Right lobe of liver (tissue), 6 donors: ENCODE measurements at places on chromosomes 6 and 20.
A peak's percentile ranks its signal among the peaks of the same experiment; 100 is the strongest.

GRCh38 chr20:46774943-46775560 is 65.6 kb downstream of the SLC2A10 start:
- no peak for DNase-seq

DNA sequence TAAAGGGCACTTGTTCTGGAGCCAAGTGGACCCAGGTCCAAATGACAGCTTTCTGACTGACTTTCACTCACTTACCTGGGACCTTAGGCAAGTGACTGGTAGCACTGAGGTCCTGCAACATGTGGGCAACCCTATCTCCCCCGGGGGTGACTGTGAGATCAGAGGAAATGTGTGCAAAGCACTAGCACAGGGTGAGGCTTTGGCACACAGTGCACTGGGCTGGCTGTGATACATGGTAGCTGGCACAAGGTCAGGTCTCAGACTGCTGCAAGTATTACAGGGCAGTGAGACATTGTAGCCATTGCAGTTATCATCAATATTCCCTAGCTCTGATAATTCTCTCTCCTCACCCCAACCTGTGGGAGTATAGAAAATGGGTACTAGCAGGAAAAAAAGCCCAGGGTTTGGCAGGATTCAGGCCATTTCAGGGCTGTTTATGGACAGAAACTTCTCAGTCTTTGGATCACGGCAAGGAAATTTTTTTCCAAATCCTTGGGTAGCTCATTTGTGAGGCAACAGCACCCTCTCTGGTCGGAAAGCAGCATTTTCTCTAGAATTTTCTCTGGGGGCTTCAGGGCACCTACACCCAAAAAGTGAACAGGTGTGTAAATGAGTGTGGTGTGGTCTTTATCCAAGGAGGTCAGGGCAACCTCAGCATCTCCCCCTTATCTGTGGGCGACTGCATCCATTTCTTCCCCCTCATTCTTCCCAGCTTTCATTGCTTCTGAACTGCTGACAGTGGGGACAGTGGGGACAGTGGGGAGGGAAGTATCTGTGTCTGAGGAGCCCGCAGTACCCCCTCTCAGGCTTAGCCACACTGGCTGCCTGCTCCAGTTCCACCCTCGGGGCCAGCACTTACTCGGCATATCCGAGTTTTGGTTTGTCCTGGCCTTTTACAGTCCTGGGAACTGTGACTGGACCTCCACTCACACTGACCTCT is 148.7 kb upstream of the PHACTR3 start:
- no peak for DNase-seq

- DNase-seq: no peak
Measured at GRCh38 chr6:317448-318144, 25.3 kb downstream of the DUSP22 start.

GRCh38 chr20:21289651-21290050 is 13.5 kb upstream of the XRN2 start:
- no peak for DNase-seq

- DNase-seq: no peak
Measured at GRCh38 chr20:24870057-24870456, 79.0 kb upstream of the CST7 start.

DNA sequence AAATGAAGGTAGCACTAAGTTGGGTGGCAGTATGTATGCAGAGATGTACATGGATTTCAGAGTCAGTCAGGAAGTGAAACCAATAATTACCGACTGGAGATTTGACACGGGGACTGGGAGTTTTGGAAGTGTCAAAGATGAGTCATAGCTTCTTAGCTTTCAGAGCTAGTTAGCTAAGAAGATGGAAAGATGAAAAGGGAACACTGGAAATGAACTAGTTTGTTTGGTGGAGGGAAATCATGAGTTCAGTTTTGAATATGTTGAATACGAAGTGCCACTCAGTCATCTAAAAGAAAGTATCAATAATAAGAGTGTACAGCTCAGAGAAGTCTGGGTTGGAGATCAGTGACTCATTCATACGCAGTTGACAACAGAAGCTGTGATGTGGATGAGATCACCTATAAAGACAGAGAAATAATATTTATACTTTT is 7.5 kb downstream of the ESF1 start:
- DNase-seq: no peak

DNA sequence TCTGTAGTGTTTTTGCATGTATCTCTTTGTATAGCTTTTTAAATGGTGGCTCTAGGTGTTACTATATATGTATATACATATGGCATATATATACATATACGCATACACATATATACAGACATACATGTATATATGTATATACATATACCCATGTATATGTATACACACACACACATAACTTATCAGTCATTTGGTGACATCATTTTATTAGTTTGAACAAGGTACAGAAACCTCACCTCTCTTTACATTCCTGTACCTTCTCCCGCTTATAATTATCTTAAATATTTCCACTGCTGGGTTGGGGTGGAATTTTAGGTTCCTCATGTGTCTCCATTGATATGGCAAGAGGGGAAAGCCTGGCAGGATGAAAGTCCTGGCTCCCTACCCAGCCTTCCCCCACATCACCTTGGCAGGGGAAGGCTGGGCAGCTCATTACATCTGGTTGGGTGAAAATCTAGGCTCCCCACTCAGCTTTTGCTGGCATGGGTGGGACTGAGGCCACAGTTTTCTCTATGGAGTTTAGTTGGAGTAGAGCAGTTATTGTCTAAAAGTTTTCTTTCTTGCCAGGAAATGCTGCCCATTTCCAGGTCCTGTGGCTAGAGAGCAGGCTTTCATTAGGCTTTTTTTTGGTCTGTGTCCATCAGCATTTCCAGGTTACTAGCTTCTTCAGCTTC is 7.6 kb downstream of the GLO1 start:
- no peak for DNase-seq

DNA sequence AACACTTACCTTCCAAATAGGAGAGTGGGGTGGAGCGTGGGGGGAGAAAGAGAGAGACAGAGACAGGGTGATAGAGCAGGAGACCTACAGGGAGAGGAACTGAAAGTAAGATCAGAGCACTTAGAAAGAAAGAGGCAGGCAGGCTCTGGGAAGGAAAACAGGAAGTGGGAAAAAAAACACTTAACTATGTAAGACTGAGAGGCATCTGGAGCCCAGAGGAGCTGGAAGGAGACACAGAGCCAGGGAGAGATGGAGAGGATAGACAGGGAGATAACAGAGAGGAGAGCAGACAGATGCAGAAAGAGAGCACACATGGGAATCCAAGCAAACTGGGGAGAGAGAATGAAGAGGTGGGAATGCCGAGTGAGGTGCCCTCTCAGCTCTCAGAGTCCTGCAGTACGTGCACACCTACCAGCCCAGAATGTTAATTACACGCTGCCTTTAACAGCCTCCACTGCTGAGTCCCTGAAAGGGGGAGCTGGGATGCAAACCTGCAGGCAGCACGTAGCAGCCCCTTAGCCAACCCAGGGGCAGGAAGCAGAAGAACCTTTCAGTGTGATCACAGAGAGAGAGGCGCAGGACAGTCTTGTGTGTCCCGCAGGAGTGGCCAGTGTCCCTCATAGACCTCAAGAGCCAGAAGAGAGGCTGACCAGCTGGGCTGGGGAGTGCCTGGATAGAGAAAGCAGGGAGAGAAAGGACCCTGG is 132.7 kb upstream of the LRFN2 start:
- no peak for DNase-seq

DNA sequence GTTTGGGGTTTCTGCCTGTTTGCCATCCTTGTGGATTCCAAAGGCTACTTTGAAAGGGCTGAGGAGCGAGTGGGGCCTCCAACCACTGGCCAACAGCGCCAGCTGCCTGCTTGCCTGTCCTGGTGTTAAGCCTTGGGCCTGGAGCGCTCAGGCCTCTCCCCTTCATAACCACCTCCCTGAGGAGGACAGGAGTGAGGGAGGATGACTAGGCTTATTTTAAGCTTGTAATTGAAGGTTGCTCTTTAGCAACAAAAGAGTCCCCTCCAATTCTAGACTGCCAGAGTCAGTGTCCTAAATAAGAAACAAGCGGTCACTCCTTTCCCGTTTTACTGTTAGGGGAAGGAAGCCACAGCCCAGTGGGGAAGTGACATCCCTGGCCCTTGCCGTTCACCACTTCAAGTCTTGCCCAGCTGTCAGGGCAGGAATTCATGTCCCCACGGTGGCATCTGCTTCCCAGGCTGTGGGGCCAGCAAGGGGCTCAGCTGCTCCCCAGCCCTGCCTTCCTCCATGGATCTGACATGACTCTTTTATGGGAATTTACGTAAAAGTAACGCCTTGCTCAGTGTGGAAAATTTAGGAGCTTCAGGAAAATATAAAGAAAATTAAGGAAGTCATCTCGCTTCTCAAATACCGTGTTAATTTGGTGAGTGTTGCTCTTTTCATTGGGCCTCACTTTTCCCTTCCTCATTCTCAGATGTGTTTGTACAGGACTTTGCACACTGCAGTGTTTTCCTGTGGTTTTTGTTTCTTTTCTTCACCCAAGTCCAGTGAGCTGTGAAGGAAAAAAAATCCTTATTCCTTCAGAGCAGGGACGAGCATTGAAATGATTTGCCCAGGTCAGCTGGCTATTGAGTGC is 57.8 kb downstream of the SSR1 start:
- DNase-seq: no peak

- DNase-seq: no peak
Measured at GRCh38 chr20:22681591-22682248, 97.3 kb upstream of the FOXA2 start.

DNA sequence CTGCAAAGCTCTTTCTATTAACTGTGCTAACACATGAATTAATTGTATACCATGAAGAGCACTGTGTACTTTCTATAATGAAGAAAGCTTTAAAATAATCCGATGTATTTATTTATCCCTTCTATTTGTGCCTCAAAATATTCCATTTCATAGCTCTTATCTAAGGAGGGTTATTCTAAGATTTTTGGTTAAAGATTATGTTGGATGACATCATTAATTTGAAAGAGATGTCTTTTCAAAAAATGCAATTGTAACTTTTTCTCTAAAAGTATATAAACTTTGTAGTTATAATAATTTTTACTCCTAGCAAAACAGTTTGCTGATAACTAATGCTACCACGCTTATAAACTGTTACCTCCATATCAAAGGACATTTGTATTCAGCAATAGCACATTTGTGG is 192.4 kb upstream of the HSF2 start:
- no peak for DNase-seq

GRCh38 chr20:19212821-19213502 is 520 bp downstream of the SLC24A3 start:
- peak; percentile 60 for DNase-seq
